ENCODE measurements at places on chromosomes 7 and 10.

- no peak for DNase-seq
These were observed 27.3 kb downstream of the NAPEPLD start for GRCh38 chr7:103121641-103122040.

DNA sequence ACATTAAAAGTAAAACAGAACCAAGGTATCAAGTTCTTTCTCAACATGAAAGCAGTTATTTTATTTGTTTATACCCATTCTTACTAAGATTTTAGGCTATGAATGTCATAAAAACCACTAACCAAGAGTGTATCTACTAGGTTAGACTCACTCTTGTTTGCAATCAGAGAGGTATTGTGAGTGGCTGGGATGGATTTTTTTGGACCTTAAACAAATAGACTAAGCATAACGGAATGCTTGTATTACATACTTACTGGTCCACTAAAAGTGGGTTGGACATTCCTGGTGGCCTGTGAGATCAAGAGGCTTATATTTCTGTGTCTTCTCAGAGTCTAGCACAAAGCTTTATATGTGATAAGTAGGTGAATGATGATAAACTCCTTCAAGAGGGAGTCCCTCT lies 32.6 kb upstream of the CBLL1 start:
- DNase-seq: peak; percentile 29

GRCh38 chr7:16067711-16068110 lies 353.6 kb downstream of the CRPPA start:
- DNase-seq: no peak

GRCh38 chr7:37912756-37913155 lies 3.9 kb downstream of the SFRP4 start:
- no peak for DNase-seq

DNA sequence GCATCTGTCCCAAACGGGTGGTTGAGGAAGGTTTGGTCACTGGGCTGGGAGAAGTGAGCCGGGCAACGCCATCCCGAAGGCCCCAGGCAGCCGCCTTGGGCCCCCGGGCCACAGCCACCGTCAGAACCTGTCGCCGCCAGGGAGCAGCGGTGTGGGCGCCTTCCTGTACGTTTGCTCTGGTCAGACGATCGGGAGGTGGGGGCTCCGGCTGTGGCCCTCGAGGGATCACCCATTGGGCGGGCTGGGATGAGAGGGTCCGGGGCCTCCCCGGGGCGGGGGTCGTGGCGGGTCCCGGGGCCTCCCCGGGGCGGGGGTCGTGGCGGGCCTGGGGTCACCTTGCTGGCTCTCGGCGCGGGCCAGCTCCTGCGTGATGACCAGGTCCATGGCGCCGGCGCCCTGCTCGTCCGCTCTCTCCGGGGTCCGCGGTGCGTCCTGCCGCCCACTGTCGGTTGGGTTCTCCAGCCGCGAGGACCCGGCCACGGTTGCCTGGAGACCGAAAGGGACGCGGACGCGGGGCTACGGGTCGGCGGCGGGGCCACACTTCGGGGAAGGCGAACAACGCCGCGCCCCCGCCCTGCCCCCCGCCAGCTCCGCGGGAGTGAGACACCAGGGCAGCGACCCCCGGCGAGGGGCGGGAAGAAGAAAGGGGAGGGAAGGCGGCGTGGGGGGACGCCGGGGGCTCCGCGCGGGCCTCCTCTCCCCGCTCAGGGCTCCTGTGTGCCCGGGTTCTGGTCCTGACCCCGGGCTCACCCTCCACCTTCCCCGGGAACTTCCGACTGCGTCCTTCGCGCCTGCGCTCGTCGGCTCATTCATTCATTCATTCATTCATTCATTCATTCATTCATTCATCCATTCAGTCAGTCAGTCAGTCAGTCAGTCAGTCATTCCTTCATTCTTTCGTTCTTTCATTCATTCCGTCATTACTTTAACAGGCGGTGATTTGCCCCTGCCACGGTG lies at the start of gene CFAP46:
CFAP46 (minus strand) TSS at position 470 of the 957 bp plus-strand sequence; CDS start at position 384, 86 bp downstream.
- no peak for DNase-seq

DNA sequence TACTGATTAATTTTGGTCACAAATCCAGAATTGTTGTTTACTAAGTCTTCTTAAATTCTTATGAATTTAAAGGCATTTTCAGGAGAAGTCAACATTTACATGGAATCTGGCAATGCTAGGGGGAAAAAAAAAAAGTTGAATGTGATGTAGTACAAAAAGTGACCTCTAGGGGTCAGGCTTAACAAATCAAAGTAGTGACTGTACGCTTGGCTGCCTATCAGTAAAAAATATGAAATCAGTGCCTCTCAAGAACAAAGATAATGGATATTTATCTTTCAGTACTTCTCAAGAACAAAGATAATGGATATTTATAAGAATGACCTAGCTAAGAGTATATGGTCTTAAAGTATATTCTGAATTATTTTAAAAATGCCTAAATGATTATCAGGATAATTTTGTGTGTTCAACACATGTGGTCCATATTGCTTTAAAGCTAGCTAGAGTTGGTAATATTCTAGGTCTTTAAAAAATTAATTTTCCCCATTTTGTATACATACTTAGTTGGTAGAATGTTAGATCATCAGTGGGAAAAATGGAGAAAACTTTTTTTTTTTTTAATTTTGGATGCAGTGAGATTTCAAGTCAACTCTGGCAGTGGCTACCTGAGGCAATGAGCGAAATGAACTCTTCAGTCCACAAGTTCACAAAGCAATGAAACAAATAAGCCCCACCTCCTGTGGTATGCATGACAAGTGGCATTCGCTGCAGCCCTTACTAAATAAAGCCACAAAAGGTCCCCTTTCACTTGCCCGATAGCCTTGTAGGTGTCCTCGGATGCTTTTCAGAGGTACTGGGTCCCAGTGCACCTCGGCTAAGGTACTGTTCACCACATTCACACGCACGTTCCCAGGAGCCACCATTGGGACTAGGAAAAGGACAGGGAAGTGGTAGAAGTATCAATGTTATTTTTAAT lies 51.2 kb upstream of the LAMB4 start:
- DNase-seq: peak; percentile 30

GRCh38 chr10:69656742-69657269 lies 26.8 kb downstream of the FAM241B start:
- no peak for DNase-seq

GRCh38 chr7:3236268-3236667 lies 64.8 kb upstream of the SDK1 start:
- no peak for DNase-seq

DNA sequence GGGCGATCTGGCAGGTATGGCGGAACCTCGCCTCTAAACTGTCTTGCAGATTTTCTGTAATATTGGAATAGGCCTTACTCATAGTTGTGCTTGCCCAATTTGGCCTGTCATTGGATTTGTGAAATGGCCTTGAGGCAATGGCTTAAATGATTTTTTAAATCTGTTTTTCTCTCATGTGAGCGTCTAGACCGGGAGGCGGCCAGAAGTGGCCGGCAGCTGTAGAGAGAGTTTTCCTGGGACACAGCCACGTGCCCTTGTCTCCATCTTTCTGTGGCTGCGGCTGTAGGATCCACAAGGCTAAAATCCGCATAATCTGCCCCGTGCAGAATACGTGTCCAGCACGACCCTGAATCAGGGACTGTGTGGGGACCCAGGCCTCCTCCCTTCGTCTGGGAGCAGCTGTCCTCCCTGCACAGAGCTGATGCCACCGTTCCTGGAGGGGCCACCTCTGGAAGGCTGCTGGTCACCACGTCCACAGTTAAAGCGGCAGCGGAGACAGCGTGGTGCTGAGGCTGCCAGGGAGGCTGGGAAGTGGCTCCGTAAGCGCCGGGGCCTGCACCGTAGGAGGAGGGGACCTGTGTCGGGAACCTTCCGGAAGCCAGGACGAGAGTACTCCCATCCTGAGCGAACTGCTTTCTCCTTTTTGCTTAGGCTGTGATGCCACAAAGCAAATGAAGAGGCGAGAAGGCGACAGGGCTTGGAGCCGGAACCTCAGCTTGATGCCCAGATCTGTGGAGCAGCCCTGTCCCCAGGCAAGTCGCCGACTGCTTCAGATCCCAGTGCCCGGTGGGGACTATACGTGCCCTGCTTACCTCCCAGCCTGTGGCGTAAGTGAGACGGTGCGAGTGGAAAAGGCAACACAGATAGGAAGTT lies 99.8 kb downstream of the DYNC2I1 start:
- no peak for DNase-seq

DNA sequence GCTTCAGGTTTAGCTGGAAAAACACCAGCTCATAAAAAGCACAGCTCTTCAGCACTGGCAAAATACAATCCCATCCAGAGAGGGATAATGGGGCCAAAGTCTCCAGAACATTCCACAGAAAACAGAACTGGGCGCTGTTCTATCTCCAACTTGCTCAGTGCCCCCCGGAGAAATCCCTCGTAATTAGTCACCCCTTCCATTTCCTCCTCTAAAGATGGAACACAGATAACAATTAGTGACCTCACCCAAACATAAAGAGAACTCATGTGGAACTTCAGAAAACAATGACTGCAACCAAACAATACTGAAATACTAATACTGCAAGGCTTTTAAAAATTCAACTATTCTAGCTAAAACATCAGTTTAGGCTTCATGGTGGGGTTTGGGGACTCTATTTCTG lies 46.3 kb downstream of the KIAA1549 start:
- no peak for DNase-seq

DNA sequence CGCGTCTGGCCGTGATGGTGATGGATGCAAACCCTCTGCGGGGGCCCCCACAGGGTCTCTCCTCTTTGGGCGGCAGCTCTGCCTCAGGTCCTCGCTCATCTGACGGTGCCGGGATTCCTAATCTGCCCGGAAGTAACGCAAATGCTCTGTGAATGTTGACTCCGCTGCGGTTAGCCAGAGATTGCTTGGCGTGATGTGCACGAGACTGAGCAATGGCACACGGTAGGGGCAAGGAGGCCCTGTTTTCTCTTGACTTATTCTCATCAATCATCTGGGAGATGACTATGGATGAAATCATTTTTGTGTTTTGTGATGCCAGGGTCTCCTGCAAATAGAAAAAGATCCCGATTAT lies 116.5 kb upstream of the ADAM12 start:
- no peak for DNase-seq
